ENCODE measurements at places on chromosomes 3 and 15. TPM values are rescaled to one million over a fixed set of nuclear protein-coding genes. Genes with fewer than 3 reads are reported as not detected.

The ZNF80 gene
- total RNA-seq: not detected

The GLDN gene
- 0.57 TPM for total RNA-seq

The GOLGA6A gene
- 0.05 TPM for total RNA-seq

The PRR20G gene
- total RNA-seq: not detected

The GALK2 gene
- total RNA-seq: 35.0 TPM

The TLR9 gene
- total RNA-seq: not detected

The ZMYND10 gene
- 3.6 TPM for total RNA-seq

The ANKRD34C gene
- total RNA-seq: not detected

The MYZAP gene
- total RNA-seq: 1.1 TPM

The SEMA3G gene
- total RNA-seq: 1.6 TPM

The TIPARP gene
- total RNA-seq: 22.1 TPM

The LRRC34 gene
- 1.2 TPM for total RNA-seq

The GPR176 gene
- 12.7 TPM for total RNA-seq

The SLC2A2 gene
- total RNA-seq: 0.13 TPM

The EPHA3 gene
- 0.05 TPM for total RNA-seq

The ROBO2 gene
- 1.3 TPM for total RNA-seq

The PXYLP1 gene
- 1.4 TPM for total RNA-seq

The UACA gene
- 303 TPM for total RNA-seq

The ALS2CL gene
- 2.7 TPM for total RNA-seq

The SSUH2 gene
- total RNA-seq: not detected

All from Panc1 (cell line).